ENCODE measurements at places on chromosomes 1 and 21.

- DNase-seq, result no peak
Measured at GRCh38 chr1:52059321-52059720, 3.2 kb downstream of the BTF3L4 start.

- DNase-seq, result no peak
Measured at GRCh38 chr1:220983877-220984635, 104.8 kb downstream of the HLX start.

DNA sequence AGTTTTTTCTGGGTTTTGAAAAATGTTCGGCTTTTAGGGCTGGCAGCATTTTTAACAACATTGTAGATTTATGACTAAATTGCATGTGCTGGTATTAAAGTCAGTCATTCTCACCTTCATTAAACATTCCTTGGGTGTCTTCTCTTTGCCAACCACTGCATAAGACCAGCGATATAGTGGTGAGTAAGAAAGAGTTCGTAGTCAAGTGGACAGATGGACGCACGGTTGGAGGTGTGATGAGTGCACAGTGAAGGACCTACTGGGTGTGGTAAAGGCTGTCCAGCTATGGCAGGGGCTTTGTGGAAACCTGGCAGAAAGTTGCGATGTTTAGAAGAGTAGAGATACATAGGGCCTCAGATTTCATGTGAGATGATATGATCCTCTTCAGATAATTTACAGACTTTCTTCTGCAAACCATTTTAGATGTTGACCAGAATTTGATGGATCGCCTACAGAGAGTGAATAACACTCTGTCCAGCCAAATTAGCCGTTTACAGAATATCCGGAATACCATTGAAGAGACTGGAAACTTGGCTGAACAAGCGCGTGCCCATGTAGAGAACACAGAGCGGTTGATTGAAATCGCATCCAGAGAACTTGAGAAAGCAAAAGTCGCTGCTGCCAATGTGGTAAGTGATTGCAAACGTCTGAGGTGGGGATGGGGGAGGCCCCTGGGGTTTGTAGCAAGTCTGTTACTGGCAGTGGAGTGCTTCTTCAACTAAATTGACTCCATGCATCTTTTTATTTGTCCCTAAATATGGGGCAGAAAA is 56.0 kb upstream of the LAMC2 start:
- no peak for DNase-seq

- peak; percentile 28 for DNase-seq
Measured at GRCh38 chr1:234731569-234732085, 121.6 kb upstream of the IRF2BP2 start.

DNA sequence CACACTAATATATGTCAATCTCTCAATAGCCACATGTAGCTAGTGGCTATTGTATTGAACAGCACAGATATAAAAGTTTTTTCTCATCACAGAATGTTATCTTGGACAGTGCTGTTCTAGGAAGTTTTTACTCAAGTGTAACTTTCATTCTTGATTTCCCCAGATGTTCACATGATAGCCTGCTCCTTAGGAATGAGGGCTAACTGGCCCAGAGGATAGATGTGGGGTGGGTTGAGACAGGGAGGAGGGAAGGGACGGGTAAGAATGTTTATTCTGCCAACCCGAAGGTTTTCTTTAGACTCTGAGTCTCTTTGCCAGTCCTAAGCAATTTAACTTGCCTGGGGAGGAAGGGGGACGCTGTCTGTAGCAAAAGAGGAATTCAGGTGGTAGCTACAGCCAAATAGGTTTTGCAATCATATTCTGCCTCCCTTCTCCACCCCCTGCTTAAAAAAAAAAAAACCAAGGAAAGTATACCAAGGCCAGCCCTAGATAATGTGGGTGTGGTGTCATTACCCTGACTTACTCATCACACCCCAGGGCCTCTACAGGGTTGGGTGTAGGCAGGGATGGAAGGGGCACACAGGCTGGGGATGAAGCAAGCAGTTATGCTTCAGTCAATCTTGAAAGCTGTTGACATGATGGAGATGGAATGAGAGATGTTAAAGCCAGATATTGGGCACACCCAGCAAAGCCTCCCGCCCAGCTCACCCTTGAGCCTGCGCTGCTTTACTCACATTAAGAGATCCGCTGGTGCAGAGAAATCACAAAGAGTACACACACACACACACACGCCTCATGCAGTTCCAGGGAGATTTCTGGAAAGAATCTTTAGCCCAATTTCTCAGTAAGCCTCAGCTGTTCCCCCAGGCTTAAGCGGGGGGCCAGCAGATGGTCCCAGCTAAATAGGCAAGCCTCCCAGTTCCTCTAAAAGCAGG is 59.9 kb downstream of the PLXNA2 start:
- DNase-seq, result no peak
